ENCODE measurements at places on chromosomes 4 and X. TPM values are rescaled to one million over a fixed set of nuclear protein-coding genes. Genes with fewer than 3 reads are reported as not detected.

- peak; percentile 94 for DNase-seq
Observed at GRCh38 chr4:19945979-19946380, 305.7 kb upstream of the SLIT2 start.

DNA sequence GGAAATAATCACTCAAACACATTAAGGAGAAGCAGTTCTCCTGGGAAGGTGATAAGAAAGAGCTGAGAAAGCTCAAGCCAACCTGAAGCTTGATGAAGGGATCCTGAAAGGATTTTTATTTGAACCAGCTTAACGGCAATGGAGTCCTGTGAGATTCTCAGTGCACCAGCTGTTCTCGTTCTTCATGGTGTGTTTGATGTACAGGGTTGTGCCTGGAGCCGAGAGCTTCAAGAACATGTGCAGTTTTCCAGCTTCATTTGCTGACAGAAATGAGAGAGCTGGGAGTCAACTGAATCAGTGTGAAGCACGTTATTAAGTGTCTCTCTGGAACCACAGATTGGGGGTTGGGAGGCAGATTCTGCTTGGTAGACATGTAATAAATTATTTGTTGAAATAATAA lies 115.7 kb downstream of the ANKRD50 start:
- no peak for DNase-seq

- DNase-seq, result no peak
Observed at GRCh38 chr4:6055030-6055429, 36.8 kb upstream of the C4orf50 start.

- DNase-seq, result no peak
Observed at GRCh38 chr4:164383358-164384220, 370.3 kb upstream of the SMIM31 start.

DNA sequence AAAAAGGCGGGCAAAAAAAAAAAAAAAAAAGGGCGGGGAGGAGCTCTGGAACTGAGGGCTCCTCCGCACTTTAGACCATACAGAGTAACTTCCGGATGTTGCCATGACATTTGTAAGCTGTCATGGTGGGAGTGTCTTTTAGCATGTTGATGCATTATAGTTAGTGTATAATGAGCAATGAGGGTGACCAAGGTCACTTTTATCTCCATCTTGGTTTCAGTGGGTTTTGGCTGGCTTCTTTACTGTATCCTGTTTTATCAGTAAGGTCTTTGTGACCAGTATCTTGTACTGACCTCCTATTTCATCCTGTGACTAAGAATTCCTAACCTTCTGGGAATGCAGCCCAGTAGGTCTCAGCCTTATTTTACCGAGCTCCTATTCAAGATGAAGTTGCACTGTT lies 193.4 kb downstream of the UGT8 start:
- DNase-seq, result no peak

GRCh38 chrX:130851569-130851968 lies 51.4 kb downstream of the ENOX2 start:
- DNase-seq, result no peak

STPG2 gene
- polyA plus RNA-seq, result not detected
